ELR (cell line): ENCODE measurements at places on chromosomes 12 and 14.

DNA sequence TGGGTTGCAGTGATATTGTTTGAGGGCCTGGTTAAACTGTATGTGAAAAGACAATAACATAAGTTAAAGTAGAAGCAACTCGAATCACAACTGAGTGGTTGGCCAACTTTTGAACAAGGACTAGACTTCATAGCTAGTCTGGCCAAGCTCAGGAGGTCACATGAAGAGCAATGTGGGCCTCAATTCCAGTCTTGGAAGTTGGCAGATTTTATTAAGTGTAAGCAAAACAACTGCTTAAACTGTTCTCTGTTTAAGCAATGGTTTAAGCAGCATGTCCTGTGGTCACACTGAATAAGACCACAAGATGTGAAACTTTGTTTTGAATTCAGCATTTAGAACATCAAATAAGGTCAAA is 100.4 kb downstream of the TMTC3 start:
- DNase-seq: peak; percentile 49

DNA sequence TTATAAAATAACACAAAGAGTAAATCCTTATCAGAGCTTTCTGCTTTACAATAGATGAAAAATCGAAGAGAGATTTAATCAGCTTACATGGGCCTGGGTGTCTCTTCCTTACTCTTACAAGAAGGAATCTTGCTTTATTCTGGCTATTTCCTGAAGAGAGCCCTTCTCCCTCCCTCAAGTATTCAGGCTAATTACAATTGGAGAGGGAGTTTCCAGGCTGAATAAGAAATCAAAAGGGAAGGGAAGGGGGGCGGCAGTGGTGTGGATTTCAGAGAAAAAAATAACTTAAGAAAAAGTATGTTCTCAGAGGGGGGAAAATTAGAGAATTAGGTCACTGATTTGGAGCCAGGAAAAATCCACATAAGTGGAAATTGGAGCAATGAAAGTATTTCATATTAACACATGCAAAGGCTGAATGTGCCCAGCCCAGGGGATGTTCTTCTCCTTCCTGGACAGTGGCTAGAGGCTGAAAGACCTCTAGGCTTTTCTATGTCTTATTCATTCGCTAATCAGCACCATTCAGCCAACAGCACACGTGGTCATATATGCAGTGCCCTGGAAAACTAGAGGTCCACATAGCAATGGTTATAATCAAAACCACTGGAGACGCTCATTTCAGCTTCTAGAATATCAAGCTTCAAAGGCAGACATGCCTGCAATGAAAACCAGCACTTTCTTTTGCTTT is 158.9 kb upstream of the BTG1 start:
- DNase-seq: no peak

GRCh38 chr12:23721268-23721667 is 228.2 kb downstream of the SOX5 start:
- DNase-seq: no peak

DNA sequence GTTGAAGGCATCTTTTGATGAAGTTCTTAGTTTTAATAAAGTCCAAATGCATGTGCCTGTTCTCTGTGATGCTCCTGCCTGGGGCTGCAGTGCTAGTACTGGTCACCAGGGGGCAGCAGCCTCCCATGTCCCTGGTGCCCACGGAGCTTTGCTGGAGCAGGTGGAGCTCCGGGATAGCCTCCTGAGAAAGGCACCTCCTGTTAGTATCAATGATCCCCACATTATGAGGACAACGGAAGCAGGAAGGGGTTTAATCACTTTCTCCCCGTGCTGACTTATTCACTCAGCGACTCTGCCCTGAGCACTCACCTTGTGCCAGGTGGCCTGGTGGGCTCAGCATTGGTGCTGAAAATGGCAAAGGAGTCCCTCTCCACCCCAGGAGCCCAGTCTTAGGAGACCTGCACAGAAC is 123.0 kb upstream of the PZP start:
- DNase-seq: peak; percentile 63

- no peak for DNase-seq
Measured at GRCh38 chr14:32625211-32625610, 296.1 kb downstream of the AKAP6 start.

GRCh38 chr12:93567174-93567573 is 5.3 kb upstream of the SOCS2 start:
- DNase-seq: no peak

GRCh38 chr12:81224626-81225025 is 146.7 kb downstream of the ACSS3 start:
- DNase-seq: no peak

DNA sequence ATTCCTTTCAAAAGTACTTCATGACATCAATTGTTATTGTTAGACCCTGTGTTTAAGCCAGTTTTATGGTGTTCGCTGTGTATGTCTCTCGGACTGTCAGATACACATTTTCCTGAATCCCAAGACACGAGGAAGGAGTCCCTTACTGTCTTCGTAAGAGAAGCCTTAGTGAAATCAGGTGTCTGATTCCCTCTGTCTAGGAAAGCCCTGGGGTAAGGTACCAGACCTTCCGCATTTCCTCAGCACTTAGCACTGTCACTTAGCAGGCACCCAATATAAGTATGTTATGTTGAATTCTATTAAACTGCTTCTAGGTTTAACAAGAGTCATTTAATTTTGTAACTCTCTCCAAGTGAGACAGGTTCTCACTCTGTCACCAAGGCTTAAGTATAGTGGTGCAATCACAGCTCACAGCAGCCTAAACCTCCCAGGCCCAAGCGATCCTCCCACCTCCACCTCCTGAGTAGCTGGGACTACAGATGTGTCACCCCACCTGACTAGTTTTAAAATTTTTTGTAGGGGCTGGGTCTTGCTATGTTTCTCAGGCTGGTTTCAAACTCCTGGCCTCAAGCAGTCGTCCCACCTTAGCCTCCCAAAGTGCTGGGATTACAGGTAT is 111.0 kb downstream of the BBS10 start:
- no peak for DNase-seq

GRCh38 chr14:71142375-71143038 is 235.2 kb downstream of the PCNX1 start:
- DNase-seq: peak; percentile 99

DNA sequence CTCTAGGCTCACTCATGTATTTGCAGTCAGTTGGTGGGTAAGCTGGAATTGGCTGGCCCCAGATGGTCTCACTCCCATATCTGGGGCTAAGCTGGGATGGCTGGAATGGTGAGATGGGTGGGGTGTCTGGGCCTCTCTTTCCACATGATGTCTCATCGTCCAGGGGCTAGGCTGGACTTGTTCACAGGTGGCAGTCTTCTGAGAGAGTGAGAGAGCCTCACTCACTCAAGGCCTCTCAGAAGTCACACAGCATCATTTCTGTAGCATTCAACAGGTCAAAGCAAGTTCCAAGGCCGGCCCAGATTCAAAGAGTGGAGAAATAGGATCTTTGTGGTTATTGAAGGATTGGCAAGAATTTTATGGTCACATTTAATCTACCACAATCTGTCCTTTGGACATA is 102.7 kb downstream of the UNC79 start:
- no peak for DNase-seq

GRCh38 chr14:33693237-33693636 is 257.6 kb downstream of the EGLN3 start:
- peak; percentile 75 for DNase-seq

GRCh38 chr12:75754698-75755097 is 243.3 kb upstream of the KRR1 start:
- peak; percentile 30 for DNase-seq

- DNase-seq: no peak
Measured at GRCh38 chr12:109558374-109559199, 14.7 kb downstream of the MMAB start.

DNA sequence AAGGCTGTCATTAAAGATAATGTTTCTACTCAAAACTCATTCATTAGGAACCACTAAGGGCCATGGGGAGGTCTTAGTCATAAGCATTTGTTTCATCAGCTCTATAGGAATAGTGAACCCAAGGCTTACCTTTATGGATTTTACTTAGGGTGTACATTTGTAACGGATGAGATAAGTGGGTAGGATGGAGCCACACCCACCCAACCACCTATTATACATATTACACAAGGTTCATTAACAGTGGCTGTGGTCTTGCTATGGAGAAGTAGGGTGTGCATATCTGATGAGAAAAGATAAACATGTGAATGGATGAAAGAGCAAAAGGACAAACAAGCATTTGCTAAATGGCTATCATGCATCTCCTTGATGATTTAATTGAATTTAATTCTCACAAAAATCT is 39.6 kb upstream of the ITPR2 start:
- DNase-seq: no peak

GRCh38 chr14:67971627-67972625 is 152.3 kb downstream of the RAD51B start:
- peak; percentile 68 for DNase-seq

- DNase-seq: no peak
Measured at GRCh38 chr12:115993737-115994136, 283.8 kb downstream of the MED13L start.

GRCh38 chr14:70641548-70642302 is at the start of gene TTC9:
TSS of gene TTC9 (plus strand) at chr14:70641916. CDS start at chr14:70642130, 214 bp downstream.
- DNase-seq: no peak

DNA sequence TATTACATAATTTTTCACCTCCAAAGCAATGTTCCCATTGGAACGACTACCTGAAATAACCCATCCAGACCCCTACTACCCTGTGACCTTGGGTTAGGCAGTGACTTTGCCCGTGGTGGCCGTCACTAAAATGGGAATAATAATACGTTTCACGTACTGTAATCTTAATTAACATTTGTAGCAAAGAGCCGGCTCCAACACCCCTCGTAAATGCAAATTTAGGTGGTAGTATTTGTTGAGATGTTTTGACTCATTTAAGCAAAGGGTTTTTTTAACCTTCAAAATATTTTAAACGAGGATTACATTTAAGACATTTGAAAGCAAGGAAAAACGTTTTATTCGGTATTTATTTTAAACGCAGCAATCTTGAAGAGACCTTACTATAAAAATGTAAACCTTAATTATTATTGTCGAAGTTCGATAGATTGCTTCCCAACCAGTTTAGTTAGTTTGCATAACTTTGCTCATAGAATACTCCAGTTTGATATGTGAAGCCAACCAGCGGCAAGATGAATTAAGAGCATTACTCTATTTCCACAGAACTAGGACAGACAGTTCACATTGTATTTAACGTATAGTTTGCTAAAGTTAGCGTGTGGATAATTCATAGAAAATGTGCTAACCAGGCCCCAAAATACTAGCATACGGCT is 1.4 kb upstream of the ARID2 start:
- DNase-seq: no peak

DNA sequence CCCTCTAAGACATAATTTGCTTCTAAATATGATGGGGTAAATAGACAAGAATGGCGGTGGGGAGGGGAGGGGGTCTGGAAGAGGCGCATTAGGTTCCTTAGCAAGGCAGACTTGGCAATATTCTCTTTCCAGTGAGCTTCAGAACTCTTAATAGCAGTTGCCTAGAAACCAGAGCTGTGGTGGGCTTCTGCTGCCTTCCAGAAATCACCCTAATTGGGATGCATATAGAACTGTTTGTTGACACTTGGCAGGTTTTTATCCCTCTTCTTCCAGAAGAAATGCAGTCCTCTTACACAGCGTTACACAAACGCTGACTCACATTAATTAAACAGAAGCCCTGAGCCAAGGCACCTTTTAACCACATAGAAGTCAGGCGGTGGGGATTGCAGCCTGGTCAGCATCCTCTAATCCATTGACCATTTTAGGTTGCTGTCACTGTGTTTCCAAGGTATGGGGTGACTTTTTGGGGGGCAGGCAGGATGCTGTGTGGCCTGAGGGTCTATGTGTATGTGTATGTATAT is 114.1 kb downstream of the CCDC60 start:
- DNase-seq: no peak

GRCh38 chr12:1581973-1582708 is 12.2 kb downstream of the FBXL14 start:
- DNase-seq: peak; percentile 65

DNA sequence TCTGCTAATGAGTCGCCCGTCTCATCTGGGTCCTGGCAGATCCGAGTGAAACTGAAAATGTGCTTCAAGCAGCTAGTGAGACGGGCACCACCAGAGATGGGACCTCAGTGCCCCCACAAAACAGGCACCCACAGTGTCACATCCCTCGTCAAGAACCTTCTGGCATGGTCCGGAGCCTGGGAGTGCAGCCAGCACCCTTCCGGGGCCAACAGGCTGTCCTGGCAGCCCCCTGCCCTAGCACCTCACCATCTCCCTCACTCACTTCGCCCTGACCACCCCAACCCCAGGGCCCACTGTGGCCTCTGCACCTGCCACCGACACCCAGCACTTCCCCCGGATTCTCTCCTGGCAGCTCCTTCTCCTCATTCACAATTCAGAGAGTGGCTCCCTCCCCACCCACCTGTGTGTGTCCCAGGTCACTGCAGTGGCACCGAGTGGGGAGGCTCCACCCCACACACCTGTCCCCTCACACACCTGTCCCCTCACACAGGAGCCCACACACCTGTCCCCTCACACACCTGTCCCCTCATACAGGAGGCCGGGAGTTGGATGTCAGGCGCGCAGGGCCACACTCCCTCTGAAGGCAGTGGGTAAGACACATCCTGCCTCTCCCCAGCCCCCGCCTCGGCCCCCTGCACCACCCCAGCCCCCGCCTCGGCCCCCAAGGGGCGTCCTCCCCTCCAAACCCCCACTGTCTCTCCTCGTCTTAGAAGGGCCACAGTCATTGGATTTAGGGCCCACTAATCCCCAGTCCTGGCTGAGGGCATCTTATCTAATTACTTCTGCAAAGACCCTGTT is 7.9 kb downstream of the GALNT9 start:
- no peak for DNase-seq

GRCh38 chr12:49026678-49027480 is 8.3 kb upstream of the PRKAG1 start:
- no peak for DNase-seq

DNA sequence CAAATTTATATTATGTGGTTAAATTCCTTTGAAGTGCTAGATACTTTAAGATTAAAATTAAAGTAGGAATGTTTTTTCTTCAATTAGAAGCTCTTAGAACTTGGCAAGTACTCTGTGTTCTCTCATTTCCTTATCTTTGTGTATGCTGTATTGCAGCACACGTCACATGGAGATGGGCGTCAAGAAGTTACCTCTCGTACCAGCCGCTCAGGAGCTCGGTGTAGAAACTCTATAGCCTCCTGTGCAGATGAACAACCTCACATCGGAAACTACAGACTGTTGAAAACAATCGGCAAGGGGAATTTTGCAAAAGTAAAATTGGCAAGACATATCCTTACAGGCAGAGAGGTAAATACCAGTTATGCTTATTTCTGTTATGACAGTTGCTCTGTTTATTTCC is 19.7 kb downstream of the MARK3 start:
- no peak for DNase-seq

DNA sequence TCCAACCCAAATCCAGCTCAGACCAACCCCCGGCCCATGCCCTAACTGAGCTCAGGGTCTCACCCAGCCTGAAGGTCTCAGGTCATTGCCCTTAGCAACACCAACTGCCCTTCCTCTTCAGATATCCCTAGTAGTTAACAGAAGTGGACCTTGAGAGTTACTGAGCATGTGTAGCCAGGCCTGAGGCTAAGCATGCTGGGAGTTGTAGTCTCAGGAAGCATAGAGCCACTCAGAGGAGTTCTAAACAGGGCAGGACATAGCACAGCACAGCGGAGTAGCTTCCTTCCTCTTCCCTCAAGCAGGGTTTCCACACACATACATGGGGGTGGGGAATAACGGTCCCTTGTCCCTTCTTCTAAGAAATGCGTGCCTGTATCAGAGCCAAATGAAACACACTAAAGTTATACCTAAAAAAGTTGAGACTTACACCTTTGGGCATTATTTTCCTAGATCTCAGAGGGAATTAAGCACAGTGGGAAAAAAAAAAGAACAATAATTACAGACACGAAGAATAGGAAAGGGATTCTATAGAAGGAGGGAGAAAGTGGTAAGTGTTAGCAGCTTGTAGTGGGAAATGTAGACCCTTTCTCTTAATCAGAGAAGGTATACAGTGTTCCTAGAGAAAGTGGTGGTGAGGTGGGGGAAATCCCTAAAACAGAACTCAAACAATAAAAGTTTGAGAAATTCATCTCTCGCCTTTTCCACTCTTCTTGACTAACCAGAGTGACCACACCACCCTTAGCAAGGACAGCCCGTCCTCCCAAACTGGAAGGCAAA is 4.4 kb downstream of the KMT2D start:
- DNase-seq: peak; percentile 85
